ENCODE measurements at places on chromosomes 16 and 17.

DNA sequence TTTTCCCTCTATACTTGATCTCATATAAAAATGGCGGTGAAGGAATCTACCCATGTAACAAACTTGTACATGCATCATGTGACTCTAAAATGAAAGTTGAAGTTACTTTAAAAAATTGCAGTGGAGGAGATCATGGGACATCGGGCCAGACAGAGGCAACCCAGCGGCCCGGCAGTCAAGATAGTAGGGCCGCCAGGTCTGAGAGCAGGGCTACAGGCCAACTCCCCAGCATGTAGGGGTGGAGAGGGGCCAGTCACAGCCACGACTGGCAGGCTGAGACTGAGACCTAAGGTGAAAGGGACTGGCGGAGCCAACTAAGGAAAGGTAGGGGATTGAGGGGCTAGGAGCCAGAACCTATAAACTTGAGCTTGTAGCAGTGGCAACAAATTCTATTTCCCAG lies 150.9 kb downstream of the MAP2K6 start:
- DNase-seq = no peak

DNA sequence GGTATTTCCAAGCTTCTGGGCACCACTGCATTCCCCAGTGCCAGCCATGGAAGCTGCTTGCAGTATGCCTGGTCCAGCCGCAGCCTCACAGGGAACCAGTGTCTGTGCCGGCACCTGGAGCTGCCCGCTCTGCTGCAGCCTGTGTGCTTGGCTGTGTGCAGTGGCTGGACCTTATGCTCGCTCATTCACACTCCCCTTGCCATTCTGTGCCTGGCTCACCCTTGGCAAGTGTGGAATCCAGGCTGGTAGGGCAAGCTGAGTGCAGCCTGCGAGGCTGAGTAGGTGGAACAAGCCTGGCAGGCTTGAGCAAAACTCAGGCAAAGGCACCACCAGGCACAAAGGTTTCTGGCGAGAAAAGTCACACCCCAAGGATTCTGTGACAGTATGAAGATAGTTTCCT lies 144.0 kb downstream of the MYO1D start:
- DNase-seq = no peak

DNA sequence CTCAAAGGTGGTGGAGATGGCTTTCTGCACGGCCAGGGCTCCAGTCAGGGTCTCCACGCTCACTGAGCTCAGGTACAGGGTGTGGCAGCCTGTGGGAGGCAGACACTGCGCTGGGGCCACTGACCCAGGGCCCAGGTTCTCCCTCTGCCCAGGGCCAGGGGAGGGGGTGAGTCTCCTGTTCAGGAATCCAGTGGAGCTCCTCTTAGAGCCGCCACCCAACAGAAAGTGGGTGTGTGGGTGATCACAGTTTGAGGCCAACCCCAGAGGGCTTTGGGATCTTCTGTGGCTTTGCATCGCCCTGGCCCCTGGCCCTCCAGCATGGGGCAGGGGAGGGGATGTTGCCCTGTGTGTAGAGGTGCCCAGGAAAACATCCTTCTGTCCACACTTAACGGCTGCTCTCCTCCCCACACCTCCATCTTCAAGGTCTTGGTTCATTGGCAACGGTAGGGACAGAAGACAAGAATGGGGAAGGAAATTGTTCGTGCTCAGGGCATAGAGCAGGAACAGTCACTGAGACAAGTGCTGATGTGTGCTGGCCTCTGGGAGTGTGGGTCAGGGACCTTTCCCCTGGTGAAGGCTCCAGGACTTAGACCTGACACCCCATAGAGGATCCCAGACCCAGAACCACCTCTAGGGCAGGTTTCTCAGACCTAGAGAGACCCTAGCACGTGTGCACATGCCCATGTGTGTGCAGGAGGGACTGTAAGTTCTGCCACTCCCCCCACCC lies 21.5 kb downstream of the TNS4 start:
- no peak for DNase-seq

DNA sequence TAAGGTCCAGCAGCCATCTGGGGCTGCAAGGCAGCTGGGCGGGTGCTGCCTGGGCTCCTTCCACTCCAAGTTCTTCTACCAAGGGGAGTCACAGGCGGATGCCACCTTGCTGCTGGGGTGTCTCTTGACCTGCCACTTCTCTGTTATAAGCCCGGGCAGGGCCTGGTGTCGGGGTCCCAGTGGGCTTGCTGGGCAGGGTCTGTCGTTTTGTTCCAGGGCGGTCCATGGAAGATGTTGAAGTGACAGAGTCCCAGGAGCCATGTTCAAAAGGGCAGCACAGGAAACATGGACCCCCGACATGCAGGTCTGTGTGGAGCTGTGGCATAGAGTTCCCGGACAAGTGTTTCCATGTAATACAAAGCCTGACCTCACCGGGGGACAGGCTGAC lies 91.1 kb downstream of the TNFRSF13B start:
- DNase-seq = no peak

- no peak for DNase-seq
Measured at GRCh38 chr17:32777436-32777835, 99.5 kb downstream of the MYO1D start.

DNA sequence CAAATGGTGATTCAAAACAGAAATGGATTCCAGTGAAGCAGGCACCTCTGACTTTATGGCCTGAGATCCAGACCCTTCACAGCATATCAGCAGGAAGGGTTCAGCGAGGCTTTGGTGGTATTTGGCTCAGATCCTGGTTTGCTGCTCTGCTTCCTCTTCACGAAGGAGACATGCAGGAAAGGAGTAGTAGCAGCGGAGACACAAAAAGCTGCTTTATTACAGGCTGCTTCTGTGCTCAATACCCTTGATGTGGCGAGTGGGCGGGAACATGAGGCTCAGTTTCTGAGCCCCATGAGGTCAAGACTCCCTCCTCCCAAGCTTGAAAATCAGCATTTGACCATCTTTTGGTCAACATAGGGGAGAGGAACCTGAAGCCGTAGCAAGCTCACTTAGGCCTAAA lies 213.3 kb upstream of the AXIN2 start:
- no peak for DNase-seq

DNA sequence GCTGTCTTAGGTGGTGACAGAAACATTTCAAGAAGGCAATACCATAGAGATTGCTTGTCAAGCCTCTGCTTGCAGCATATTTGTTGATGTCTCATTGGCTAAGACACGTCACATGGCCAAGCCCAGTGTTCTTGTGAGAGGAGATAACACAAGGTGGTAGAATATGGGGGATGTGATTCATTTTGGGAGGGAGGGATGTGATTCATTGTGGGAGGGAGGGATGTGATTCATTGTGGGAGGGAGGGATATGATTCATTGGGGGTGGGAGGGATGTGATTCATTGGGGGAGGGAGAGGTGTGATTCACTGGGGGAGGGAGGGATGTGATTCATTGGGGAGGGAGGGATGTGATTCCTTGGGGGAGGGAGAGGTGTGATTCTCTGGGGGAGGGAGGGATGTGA lies 470.5 kb upstream of the SALL1 start:
- no peak for DNase-seq

DNA sequence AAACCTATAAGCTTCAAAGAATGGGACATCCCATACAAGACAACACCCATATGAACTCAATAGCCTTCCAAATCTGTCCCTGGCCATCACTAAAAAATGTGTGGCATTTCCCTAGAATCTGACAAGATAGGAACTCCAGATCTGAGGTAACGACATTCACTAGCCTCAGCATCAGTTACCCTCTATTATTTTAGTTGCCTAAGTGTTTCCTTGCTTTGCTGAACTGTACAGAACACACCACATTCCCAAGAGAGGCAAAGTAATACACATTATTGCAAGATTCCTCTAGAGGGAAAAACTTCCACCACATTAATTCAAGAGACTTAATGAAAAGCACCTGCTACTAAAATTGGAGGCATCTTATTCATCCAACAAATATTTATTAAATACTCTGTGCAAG lies 5.0 kb downstream of the LSM12 start:
- DNase-seq = no peak

GRCh38 chr17:80799538-80800480 lies 191.8 kb upstream of the CHMP6 start:
- DNase-seq = no peak

GRCh38 chr17:68296217-68297191 lies 5.2 kb downstream of the ARSG start:
- peak; percentile 46 for DNase-seq

DNA sequence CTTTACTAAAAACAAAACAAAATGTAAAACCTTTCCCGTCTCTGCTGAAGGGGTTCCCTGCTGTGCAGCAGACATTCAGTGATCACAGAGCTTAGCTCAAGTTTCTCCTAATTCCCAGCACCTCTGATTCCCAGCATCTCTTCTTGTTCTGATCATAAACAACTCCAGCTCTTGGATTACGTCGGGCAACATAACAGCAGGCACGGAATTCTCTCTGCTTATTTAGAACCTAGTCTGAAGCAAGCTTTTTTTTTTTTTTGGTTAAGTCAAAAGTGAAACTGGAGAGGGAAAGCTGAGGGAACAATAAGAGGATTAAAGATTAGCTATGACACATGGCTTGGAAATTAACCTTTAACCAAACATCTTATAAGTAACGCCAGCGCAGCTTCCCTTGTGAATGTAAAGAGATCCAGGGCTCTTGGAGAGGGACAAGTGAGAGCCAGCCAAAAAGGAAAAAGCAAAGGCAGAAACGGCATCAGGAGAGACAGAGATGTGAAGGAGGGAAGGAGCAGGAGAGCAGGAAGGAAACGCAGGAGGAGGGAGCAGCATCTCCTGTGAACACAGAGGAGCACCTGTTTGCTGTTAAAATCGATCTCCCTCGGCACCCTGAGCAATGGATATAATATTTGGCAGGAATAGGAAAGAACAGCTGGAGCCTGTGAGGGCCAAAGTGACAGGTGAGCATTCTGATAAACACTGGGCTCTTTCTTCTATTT lies at the start of gene BCO1:
TSS of gene BCO1 (plus strand) at position 394 of the 716 bp plus-strand sequence. CDS start at position 614, 220 bp downstream.
- DNase-seq = no peak

GRCh38 chr16:2086106-2086742 lies 38.4 kb downstream of the TSC2 start:
- DNase-seq = no peak

DNA sequence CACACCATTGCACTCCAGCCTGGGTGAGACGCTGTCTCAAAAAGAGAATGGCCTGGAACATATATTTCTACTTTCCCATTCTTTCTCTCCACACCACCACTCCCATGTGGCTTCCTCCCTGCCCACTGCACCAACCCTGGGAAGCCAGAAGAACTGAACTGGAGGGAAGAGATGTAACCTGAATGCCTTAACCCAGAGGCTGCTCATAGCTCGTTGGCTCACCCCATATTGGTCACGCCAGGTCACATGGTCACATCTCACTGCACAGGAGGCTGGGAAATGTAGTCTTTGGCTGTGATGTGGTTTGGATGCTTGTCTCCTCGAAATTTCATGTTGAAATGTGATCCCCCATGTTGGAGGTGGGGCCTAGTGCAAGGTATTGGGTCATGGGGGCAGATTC lies 5.9 kb upstream of the DNAH17 start:
- no peak for DNase-seq
